ENCODE measurements at places on chromosomes 12 and 14.

- DNase-seq = no peak
Measured at GRCh38 chr14:80356413-80356812, 145.1 kb upstream of the DIO2 start.

GRCh38 chr14:104827177-104828055 is 26.5 kb downstream of the ZBTB42 start:
- DNase-seq = no peak

GRCh38 chr14:99812096-99812750 is 19.0 kb downstream of the EML1 start:
- no peak for DNase-seq

DNA sequence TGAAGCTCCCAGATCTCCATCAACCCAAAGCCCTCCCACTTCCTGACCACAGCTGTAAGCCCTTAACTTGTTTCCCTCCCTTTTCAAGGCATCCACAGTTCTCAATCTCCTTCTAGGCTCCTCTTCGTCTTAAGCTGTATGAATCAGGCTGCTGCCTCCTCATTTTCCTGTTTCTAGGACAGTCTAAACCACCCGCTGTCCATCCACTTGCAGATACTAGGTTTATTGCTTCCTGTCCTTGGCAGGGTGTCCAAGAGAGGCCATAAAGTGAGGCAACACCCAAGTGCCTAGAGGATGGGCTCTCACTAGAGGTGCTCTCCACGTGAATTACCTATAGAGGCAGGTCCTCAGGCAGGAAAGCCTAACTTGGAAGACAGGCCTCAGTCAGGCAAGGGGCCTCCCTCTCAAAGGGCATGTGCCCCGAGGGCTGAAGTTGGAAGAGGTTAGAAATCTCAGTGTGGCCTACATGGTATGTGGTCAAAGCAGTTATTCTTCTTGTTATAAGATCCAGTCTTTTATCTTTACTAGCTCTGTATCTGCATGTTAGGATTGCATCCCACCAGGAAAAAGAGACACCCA is 8.8 kb upstream of the TMEM106C start:
- DNase-seq = no peak

GRCh38 chr12:99427104-99427503 is 220.4 kb upstream of the GARIN6 start:
- DNase-seq = no peak

- peak; percentile 51 for DNase-seq
Measured at GRCh38 chr12:85782711-85783110, 53.5 kb downstream of the RASSF9 start.

DNA sequence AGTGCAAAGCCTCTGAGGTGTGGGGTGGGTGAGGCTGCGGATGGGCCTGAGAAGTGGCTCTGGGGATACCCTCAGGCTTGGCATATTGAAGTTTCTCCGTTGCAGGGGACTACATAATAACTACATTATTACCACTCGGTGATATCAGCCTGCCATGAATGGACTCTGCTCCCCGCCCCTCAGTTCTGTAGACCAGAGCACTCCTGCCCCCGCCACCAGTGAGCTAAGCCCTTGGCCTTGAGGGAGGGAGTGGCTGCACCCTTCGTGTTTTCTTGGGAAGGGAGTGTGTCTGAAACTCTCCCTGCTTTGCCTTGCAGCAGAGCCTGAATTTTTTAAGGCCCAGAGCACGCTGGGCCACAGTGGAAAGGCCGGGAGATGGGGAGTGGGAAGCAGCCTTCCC is 1.7 kb downstream of the ORAI1 start:
- DNase-seq = no peak

DNA sequence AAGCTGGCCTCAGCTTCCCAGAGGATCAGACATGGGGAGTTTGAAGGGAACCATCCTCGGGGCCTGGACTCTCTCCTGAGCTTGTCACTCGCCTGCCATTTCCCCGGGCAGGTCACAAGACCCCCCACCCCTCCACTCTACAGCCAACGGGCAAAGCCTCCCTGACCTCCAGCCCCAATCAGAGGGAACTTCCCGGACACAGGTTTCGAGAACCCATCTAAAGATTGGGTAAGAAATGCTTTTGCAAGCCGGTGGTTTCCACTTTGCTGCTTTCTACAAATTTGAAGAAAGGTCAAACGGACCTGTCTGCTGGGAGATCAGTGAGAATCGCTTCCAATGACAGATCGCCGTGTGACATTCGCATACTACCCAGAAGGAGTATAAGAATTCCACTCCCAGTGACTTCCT is 89.6 kb downstream of the SCARB1 start:
- no peak for DNase-seq

DNA sequence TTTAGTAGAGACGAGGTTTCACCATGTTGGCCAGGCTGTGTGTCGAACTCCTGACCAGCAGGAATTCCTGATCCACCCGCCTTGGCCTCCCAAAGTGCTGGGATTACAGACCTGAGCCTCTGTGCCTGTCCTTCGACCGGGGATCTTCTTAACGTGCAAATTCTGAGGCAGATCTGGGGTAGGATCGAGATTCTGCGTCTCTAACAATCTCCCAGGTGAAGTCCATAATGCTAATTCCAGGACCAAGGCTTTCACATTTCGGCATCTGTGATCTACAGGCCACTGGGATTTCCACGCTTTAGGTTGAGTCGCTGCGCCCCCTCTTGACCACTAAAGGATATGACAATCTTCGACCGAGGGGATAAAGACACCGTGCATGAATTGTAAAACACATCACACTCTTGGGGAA is 24.8 kb downstream of the FOS start:
- DNase-seq = no peak

DNA sequence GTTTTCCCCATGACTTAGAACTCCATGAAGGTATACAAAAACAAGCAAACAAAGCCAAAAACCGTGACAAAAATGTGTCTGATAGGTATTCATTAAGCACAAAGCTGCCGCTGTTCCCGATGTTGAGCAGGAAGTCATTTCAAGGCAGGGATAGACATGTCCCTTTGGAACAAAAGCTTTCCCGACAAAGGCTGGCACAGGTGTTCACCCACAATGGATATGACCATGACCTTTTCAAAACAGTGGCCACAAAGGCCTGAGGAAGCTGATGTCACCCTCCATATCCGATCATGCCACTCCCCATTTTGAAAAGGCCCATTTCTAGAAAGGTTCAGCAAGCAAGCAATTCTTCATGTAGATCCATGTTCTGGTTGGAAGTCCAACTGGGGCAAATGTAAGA is 279.1 kb downstream of the BTG1 start:
- DNase-seq = no peak

DNA sequence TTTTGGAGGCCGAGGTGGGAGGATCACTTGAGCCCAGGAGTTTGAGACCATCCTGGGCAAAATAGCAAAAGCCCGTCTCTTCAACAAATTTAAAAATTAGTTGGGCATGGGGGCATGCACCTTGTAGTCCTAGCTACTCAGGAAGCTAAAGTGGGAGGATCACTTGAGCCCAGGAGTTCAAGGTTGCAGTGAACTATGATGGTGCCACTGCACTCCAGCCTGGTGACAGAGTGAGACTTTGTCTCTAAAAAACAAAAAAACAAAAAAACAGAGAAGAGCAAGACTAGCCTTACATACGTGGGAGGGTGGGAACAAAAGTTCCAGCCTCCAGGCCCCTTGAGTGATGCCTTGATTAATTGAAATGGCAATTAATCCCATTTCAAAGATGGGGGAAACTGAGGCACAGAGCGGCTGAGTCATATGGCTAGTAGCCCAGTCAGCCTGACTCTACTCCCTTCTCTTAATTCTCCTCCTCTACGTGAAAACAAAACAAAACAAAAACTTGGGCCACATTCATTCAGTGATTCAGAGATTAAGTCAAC is 3.3 kb upstream of the FAM222A start:
- DNase-seq = no peak

GRCh38 chr12:104460973-104461698 is 4.4 kb downstream of the CHST11 start:
- DNase-seq = no peak

DNA sequence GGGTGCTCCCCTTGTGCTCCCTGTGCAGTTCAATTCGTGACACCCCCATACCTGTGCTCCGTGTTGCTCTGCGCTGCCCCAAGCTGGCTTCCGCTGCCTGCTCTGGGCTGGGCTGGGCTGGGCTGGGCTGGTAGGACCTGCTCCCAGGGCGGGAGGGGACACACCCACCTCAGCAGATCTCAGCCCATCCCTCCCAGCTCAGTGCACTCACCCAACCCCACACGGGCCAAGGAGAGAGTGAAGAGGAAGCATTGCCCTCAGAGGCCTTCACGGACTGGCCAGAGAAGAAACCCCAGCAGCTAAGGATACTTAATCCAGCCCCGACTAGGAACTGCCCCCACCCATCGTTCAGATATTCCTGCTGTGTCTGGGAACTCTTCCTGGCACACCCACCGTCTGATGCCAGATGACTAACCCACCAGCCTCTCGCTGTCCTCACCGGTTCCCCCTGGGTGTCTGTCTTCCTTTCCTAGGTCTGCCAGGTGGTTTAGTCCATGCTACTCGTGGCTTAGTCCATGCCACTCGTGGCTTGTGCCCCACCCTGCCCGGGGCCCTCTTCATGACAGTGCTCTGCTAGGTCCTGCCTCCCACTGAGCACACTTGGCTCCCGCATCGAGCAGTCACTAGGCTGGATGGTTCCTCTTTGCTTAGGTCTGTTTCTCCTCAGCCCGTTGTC is at the start of gene LPAR5:
TSS of gene LPAR5 (minus strand) at position 104 of the 676 bp plus-strand sequence. CDS start 14,711 bp downstream, outside the sequence.
- no peak for DNase-seq

- no peak for DNase-seq
Measured at GRCh38 chr14:100018482-100018881, 46.7 kb upstream of the EVL start.

GRCh38 chr12:65306366-65307168 is 28.1 kb downstream of the MSRB3 start:
- no peak for DNase-seq

GRCh38 chr12:53735556-53735955 is 8.3 kb upstream of the CALCOCO1 start:
- DNase-seq = no peak

DNA sequence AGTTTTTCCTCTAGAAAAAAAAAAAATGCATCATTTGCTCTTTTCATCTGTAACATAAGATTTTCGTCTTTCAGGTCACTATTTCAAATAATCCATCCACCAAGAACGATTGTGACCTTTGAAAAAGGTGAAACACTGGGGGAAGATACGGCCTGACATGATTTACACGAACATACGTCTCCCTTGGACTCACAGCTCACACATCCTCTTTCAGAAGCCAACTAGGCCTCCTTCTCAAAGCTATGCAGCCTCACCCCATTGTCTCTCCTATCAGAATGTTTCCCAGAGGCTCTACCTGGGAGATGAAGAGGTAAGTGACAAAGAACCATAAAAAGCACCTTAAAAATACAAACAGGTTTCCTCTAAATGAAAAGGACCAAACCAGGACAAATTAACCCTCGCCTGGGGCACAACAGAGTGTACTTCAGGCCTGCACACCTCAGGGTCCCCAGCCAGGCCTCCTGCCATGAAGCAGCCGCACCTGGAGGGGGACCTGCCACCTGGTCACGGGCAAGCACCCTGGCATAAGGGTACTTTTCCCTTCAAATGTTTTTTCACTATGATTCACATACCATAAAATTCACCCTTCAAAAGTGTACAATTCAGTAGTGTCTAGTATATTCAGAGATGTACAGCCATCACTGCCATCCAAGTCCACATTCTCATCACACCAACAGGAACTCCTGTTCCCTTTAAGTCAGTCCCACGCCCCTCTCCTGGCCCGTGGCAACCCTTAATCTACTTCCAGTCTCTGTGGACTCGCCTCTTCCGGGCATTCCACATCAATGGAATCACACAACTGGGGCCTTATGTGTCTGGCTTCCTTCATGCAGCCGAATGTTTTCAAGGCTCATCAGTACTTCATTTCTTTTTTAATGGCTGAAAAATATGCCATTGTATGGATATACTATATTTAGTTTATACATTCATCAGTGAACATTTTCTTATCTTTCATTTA is 5.4 kb downstream of the SLC15A4 start:
- DNase-seq = no peak

GRCh38 chr14:100786576-100787219 is 39.2 kb upstream of the MEG3 start:
- no peak for DNase-seq

GRCh38 chr12:24121911-24122310 is 172.4 kb upstream of the SOX5 start:
- no peak for DNase-seq

DNA sequence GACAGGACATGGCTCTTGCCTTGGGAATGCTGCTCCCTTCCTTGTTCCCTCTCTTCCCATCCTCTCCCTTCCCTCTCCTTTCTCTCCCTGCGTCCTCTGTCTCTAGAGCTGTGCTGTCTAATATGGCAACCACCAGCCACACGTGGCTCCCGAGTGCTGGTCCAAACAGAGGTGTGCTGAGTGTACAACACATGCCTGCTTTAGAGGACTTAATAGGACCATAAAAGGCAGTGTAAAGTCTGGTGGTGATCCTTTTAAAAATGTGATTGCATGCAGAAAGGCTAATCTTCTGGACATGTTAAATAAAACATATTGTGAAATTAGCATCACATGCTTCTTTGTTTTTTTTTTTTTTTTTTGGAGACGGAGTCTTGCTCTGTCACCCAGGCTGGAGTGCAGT is 87.2 kb downstream of the ESRRB start:
- no peak for DNase-seq

- no peak for DNase-seq
Measured at GRCh38 chr12:95919110-95919509, 23.3 kb downstream of the CCDC38 start.

GRCh38 chr12:92908108-92908507 is 21.0 kb downstream of the EEA1 start:
- no peak for DNase-seq

- DNase-seq = no peak
Measured at GRCh38 chr12:66319266-66319954, 17.1 kb downstream of the HELB start.

DNA sequence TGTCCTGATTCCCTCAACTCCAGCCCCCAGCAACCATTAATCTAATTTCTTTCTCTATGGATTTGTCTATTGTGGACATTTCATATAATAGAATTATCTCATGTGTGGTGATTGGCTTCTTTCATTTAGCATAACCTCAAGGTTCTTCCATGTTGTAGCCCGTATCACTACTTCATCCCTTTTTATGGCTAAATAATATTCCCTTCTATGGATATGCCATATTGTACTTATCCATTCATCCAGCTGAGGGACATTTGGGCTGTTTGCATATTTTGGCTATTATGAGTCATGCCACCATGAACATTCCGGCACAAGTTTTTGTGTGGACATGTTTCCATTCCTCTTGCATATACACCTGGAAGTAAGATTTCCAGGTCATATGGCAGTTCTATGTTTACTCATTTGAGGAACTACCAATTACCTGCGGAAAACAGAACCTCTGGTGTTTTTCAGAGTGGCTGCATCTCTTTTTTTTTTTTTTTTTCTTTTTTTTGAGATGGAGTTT is 108.7 kb upstream of the MAP1LC3B2 start:
- DNase-seq = no peak

GRCh38 chr12:7035463-7035862 is 17.2 kb upstream of the LPCAT3 start:
- DNase-seq = no peak

GRCh38 chr14:102731101-102731870 is 46.0 kb upstream of the TRAF3 start:
- no peak for DNase-seq
